NCI-H1436 treated with DMSO at 0.1 percent for 48 hours (cell line): ENCODE measurements at places on chromosomes 13 and 19.

DNA sequence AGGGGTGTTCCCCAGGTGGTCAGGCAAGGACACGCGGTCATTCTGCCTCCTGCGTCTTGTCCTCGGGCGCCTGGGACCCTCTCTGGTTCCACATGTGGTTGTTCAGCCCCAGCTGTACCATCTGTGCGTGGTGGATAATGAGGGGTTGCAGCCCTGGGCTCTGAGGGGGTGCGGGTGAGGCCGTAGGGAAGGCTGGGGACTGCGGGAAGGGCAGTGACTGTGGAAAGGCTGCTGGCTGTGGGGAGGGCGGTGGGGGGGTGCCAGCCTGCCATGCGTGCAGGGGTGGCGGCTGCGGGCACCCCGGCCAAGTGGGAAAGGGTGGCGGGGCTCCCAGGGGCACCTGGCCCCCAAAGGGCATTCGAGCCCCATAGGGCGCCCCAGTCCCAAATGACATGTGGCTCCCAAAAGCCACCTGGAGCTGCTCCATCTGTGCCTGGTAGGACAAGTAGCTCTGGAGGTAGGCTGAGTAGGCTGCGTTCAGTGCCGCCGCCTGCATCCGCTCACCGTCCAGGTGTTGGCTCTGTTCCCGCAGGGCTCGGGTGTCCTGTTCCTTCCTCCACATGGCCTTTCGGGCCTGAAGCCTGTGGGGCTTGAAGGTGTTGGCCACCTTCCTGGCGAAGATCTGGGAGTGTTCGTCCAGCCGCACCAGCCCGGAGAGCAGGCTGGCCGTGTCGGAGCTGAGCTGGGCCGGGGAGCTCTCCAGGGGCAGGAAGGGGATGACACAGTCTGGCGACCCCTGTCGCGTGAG is 15.1 kb downstream of the TICAM1 start:
- no peak for DNase-seq

- no peak for DNase-seq
These were observed 180.6 kb downstream of the COG6 start for GRCh38 chr13:39836038-39836437.

- no peak for DNase-seq
These were observed 53.4 kb downstream of the TSSK6 start for GRCh38 chr19:19461671-19462622.

GRCh38 chr13:33089311-33089710 is 73.1 kb downstream of the KL start:
- DNase-seq = no peak

DNA sequence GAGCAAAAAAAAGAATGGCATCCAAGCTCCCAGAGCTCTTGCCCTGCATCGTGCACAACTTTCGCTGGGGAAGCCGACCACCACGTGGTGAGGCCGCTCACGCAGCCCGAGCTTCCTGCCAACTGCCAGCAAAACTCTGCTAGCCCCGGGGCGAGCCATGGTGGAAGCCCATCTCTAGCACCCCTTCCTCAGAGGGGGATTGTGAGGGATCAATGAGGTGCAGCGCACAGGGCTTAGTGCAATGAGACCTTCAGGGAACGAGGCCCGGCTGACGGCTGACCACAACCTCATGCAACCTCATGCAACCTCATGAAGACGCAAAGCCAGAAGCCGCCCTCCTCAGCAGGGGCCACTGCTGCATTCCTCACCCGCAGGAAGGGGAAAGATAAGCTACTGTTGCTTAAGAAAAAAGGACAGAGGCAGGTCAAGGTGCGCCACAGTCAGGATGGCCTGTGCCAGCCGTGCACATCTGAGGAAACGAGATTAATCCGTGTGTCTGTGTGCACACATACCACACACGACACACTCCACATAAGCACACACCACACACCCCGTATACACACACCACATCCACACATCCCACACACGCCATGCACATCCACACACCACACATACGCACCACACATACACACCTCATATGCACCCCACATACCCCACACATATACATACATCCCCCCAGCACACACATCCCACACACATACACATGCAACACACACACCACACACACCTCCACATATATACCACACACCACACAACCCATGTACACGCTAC is 9.6 kb downstream of the HSPBP1 start:
- DNase-seq = no peak

DNA sequence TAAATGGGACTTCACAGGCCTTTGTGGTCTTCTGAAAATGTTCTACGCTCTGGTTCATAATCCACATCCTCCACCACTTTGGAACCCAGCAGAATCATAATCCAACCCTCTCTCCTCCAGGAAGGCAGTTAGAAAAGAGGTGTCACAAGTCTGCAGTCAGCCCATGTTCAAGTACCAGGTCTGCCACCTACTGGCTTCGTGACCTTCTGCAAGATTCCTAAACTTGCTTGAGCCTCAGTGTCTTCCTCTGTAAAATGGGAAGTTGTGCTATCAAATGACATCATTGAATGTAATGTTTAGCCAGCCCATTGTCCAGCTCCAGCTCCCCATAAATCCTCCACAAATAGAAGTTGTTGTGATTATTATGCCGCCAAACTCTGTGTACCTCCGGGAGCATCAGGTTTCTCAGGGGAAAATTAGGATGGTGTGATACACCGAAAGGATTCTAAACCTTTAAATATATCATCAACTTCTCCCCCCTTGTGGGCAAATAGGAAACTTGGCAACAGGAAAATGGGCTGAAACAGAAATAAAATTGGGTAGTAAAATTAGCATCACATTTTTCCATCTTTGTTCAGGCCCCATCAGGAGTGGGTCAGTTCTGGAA is 109.7 kb downstream of the NUFIP1 start:
- DNase-seq = no peak
